Right atrium auricular region (tissue), 2 donors: ENCODE measurements at places on chromosomes 6 and 20. TPM values are rescaled to one million over a fixed set of nuclear protein-coding genes. Genes with fewer than 3 reads are reported as not detected.

GRCh38 chr6:30325150-30325872 lies 1.4 kb upstream of the TRIM39 start:
- DNase-seq, result no peak

- DNase-seq, result no peak
Measured at GRCh38 chr6:52610745-52611355, 34.0 kb upstream of the TRAM2 start.

Gene HLA-DRA
- 57.5 TPM for total RNA-seq

Gene TAAR6
- total RNA-seq, result not detected

DNA sequence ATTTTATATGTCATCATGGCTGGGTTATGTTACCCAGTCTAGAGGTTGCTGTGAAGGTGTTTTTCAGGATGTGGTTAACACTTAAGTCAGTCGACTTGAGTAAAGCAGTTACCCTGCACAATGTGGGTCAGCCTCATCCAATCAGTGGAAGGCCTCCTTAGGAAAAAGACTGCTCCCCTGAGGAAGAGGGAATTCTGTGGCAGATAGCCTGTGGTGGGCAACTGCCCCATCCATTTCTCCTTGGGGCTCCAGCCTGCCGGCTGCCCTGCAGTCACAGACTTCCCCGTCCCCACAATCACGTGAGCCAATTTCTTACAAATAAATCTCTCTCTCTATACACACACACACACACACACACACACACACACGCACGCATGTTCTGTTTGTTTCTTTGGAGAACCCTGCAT lies 34.5 kb upstream of the MPC1 start:
- DNase-seq, result no peak

Gene SLC13A3
- total RNA-seq, result 1.5 TPM

DNA sequence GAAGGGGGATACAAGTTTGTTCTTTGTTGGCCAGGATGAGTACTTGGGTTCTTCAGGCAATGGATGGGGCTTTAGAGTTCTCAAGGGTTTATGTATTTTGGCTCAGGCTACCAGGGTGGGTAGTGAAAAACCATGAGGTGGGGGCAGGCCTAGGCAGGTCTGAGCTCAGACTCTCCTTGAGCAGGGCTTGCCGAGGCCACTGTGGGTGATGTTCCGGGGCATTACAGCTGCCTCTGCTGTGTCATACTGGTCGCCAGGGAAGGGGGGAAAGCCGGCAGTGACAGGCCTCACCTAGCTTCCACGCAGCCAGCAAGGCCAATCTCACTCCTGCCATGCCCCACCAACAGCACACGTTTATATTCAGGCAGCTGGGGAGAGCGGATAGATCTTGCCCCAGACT lies 79.6 kb downstream of the BCKDHB start:
- DNase-seq, result no peak

DNA sequence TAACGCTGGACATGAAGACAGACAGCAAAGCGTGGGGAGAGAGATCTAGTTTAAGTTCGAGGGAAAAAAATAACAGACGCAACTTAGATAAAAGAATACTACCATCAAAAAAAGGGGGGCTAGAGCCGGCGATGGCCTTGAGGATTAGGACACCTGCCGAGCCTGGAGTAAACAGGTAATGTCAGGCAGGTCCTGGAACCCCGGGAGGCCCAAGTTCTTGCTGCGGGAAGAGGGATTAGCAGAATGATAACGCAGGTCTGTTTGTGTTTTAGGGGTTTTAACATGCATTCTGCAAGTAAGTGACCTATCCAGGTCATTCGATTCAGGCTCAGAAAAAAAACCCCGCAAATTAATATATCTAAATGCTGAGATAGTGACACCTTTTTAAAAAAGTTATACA lies 754 bp upstream of the TMEM170B start:
- DNase-seq, result no peak

- DNase-seq, result no peak
Measured at GRCh38 chr6:111201764-111202163, 114.5 kb downstream of the SLC16A10 start.

Gene TFEB
- 31.5 TPM for total RNA-seq

Gene GLO1
- total RNA-seq, result 95.6 TPM

Gene ZNF391
- total RNA-seq, result 1.3 TPM

Gene NKAIN4
- total RNA-seq, result not detected

DNA sequence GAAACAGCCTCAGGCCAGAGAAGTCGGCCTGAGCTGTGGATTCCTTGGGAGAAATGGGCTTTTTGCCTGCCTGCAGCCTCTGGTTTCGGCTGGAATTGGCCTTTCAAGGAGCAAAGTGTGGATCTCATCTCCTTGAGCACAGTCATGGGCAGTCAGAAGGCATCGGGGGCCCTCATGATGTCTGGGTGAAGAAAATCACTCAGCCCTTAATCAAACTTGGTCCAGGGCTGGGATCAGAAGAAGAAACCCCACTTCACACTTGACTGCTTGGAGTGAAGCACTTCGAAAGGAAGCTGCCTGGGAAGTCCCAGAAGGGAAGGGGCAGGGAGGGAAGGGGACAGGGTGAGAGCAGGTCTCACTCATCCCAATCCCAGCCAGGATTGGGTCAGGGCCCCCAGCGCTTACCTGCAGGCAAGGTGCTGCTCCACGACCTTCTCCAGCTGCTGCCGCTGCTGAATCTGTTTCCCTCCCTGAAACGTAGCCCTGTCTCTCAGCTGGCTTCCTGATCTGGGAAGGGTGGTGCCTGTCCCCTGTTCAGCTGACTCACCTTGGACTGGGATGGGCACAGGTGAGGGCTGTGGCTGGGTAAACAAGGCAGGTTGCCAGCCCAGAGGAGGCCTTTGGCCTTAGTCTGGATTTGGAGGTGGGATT lies at the start of gene SDCBP2:
SDCBP2 (minus strand) TSS at position 460 of the 651 bp plus-strand sequence. CDS start 8,723 bp downstream, outside the sequence.
- peak; percentile 56 for DNase-seq

- DNase-seq, result no peak
Measured at GRCh38 chr6:89888871-89889270, 5.4 kb upstream of the GJA10 start.

DNA sequence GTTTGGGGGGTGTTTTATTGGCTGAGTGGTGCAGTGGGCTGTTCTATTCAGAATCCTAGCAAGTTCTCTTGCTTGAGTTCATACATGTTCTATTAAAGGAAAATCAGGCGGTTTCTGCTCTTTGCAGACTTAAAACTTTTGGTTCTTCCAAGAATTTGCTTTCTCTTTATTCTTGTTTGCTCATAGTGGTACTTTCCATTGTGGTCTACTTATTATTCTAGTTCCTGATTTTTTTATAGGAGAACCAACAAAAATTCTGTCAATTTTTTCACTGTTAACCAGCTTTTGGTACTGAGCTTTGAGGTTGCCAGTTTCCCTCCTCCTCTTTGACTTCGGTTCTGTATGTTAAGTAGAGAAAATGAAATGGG lies 6.7 kb downstream of the AFDN start:
- no peak for DNase-seq

Gene CCDC170
- total RNA-seq, result 0.20 TPM

GRCh38 chr6:155115893-155116570 lies 120.9 kb downstream of the TIAM2 start:
- no peak for DNase-seq

DNA sequence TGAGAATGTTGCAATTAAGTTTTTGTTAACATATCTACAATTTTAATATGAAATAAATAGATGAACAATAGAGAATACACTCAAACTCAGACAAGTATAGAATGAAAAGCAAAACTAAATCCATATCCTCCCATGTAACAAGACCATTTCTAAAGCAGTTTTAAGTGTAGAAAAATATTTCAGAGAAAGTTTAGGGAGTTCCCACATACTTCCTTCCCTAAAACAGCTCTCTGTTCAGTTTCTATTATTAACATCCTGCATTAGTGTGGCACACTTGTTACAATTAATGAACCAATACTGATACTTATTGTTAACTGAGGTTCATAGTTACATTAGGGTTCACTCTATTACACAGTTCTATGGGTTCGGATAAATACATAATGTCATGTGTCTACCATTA lies 38.4 kb downstream of the HLA-DRB5 start:
- DNase-seq, result no peak

Gene NINL
- 3.7 TPM for total RNA-seq

Gene DEFB127
- total RNA-seq, result not detected

DNA sequence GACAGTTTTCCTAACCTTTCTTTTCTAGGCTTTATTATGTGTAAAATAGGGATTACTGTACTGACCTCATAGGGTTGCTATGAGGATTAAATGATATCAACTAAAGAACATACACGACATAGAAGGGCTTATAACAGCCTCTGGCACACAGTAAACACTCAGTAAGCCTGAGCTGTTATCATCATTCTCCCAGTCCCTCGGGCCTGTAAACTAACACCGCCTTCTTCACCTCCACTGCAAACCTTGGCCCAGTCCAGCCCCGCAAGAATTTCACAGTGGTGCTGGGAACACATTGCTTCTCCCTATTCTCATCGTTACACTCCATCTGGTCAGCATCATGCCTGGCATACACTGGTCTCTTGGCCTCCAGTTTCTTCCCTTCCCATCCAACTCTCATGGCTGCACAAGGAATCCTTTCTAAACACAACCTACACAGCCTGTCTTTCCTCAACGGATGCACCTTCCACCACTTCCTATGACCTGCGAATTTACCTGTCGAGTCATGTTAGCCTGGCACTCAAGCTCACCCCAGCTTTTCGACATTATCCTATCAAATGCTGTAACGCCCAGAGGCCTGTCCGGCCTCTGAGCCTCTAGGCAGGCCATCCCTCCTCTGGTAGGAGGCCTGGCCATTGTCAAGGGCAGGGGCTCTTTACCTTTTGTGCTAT lies 92.1 kb downstream of the FYN start:
- no peak for DNase-seq

DNA sequence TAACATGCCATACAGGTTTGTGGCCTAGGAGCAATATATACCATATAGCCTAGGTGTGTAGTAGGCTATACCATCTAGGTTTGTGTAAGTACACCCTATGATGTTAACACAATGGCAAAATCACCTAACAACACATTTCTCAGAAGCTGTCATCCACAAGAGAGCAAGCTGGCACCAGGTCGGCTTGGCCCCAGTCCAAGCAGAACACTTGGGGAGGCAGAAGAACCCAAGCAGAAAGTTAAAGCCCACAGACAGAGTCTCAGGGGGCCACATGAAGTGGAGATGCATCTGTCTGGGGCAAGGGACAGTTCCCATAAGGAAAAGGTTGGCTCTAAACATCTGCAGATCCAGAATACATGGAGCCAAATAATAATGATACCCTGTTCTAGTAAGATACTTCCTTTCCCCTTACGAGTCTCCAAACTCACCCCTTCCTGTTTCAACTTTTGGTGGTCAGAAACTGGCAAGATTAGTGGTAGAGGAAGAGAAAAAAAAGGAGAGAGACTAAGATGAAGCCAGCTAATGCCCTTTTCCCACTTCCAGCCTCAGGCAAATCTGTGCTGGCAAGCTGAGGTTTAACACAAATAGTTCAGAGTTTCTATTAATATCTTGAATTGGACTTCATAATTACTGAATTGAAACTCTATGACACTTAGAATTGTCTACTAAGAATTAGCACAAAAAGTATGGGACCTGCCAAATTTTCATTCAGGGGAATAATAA lies 29.5 kb downstream of the TCF21 start:
- DNase-seq, result no peak

Gene SPATA25
- total RNA-seq, result 1.4 TPM

GRCh38 chr6:51129043-51129442 lies 310.4 kb downstream of the TFAP2B start:
- DNase-seq, result no peak

- no peak for DNase-seq
Measured at GRCh38 chr6:66851930-66852329, 1144.9 kb upstream of the EYS start.

GRCh38 chr6:112018619-112019416 lies 35.1 kb upstream of the CCN6 start:
- peak; percentile 87 for DNase-seq

Gene TREM1
- 2.9 TPM for total RNA-seq

Gene EEF1A2
- total RNA-seq, result 886 TPM

DNA sequence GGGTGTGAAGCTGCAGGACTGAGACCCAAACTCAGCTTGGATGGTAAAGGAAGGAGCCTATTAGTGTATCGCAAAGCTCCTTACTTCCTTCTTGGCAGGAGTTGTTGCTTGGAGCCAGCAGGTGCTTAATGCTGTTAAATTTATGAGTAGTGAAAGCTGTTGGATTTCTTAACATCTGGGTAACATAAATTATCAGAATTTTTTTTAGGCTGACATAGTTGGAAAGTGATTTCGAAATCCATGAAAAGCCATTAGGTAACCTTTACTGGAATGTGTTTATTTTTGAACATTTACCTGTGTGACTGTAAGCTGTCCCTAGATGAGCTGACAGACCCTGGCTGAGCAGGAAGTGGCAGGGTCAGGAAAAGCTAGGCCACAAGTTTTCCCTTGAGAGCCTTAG lies 470.4 kb upstream of the SLC35B3 start:
- DNase-seq, result no peak
